Hypothalamus (tissue), 51 donors: ENCODE measurements at places on chromosomes 5 and 9.

- no peak for DNase-seq
Measured at GRCh38 chr5:118447350-118447749, 541.0 kb downstream of the DTWD2 start.

- no peak for DNase-seq
Measured at GRCh38 chr9:76654575-76654974, 109.7 kb upstream of the PCA3 start.

- DNase-seq: no peak
Measured at GRCh38 chr5:127988146-127988760, 95.3 kb upstream of the SLC12A2 start.

- DNase-seq: no peak
Measured at GRCh38 chr5:72472666-72473422, 34.4 kb downstream of the ZNF366 start.

- DNase-seq: no peak
Measured at GRCh38 chr9:92948038-92948534, 763 bp downstream of the FGD3 start.

DNA sequence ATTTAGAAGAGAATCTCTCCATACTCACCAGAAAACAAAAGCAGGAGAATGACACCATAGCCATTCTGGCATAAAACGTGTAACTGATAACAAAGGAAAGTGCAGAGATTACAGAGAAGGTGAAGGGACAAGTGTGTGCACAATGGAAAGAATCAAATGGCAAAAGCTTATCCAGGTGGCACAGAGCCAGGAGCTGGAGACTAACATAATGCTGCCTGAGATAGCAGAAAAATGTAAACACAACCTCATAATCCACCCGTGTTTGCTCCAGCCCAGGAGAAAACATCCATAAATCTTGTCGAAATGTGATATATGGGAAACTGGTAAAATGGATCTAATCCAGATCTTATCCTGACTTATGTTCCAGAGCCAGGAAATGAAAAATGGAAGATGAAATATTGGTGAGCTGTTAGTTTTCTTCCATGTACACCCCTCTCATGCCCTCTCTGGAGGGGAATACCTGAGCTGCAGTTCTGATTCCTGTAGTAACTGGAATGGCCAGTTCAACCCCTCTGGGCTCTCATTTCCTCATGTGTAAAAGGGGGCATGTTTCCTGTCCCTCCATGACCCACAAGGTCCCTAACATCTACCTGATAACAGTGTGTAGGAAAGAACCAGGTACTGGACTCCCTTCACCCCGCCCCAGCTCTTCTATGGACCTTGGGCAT, 212.3 kb upstream of the DAPK1 start:
- DNase-seq: no peak

DNA sequence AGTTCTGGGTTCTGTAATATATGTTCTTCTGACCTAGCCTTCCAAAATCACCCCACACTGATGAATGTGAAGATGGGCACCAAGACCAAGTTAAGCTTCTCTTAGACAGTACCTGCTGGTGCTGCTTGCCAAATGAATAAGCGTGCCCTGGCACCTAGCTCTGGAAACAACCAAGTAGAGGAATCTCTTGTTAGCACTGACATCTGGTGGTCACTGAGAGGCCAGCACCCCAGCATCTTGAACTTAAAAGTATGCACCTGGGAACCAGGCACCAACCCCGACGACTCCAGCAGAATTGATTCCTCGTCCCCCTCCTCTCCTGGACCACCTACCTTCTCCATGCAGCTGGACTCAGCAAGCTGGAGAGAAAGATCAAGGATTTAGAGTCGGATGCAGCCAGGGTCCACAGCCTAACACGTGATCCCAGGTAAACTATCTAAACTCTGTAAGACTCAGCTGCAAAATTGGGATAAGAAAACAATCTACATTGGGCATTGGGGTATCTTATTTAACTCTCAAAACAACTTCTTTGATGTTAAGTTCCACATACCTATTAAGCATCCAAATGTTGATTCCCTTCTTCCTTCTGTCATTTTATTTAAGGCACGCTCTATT, 89.8 kb downstream of the SLC1A3 start:
- no peak for DNase-seq

DNA sequence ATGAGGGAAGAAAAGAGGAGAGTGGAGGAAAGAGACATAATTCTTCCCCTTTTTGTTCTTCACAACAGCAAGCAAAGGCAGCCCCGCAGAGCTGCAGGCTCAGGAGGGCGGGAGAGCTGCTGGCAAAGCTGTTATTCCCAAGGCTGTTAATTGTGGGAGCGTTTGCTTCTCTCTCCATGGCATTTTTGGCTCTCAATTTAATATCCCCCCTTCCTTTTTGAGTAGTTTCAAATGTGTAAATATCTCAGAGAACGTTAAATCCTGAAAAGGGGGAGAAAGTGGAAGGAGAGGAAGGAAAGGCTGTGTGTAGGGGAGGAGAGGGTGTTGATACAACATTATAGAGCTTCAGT, 165.7 kb downstream of the NSG2 start:
- DNase-seq: no peak

- no peak for DNase-seq
Measured at GRCh38 chr9:105932276-105932675, 237.9 kb downstream of the TMEM38B start.

DNA sequence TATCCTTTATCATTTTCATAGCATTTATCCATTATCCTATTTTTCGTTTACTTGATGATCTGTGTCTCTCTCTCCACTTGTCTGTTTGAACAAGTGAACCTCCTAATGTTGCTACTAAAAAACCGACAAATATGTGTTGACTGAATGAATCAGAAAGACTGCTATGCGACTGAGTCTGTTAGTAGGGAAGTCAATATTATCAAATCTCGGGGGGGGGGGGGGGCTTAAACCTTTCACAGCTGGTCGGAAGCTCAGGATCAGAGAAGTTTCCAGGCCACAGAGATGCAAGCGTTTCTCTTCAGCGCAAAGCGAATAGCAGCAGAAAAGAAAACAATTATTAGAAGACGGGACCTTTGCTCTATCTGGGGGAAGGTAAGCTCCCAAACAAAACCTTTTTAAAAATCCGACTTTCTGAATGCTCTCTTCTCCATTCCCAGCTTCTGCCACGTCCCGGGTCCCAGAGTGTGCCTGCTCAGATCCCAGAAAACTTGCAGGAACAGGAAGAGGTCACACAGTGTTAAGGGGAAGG, 412 bp downstream of the RIOK2 start:
- no peak for DNase-seq

- peak; percentile 91 for DNase-seq
Measured at GRCh38 chr9:89179895-89180734, 1.5 kb upstream of the SHC3 start.

DNA sequence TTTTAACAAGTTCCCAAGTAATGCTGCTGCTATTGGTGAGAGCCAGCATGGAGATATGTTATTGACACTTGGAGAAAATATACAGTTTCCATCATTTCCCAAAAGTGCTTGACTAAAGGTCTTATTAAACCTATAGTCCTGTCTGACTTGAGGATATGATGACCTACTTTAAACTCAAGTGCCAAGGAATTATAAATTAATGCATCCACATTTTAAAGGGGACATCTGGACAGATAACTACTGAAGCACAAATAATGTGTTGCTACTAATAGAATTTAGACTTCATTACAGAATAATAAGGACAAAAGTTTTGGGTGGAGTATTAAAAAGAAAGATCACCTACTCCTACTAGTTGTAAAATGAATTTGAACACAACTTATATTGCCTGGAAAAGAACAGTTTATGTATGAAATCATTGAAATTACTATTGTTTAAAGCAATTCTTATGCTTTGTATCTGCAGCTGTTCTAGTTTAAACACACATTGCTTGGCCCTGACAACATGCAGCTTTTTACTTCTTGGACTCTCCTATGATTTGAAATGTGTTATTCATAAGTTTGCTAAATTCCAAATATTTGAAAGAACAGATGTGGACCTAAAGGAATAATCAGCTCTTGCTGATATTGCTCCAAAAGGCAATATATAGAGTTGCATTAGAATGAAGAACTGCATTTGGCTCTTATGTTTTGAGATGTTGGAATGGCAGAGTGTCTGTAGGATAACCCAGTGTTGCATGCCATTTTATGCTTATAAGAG, 73.4 kb downstream of the SGCD start:
- no peak for DNase-seq

DNA sequence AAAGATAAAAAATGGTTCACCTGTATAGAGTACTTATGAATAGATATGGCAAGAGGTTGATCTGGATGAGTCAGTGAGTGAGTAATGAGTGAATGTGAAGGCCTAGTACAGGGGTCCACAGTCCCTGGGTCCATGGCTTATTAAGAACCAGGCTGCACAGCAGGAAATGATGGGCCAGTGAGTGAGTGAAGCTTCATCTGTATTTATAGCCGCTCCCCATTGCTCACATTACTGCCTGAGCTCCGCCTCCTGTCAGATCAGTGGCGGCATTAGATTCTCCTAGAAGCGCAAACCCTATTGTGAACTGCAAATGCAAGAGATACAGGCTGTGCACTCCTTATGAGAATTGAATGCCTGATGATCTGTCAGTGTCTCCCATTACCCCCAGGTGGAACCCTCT, 307.7 kb upstream of the ZNF608 start:
- DNase-seq: no peak

DNA sequence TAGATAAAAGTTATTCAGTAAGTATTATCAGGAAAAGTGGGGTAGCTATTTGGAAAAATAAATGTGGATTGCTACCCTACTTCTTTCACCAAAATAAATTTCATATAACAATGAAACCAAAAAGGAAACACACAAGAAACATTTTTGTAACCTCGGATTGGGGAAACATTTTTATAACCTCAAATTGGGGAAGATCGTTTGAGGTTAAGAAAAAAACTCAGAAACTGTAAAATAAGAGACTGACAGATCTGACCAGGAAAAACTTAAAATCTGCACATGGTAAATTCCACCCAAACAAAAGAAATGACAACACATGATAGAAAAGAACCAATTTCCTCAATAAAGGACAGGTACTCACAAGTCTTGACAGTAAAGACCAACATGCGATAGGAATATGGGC, 13.5 kb downstream of the EFCAB9 start:
- no peak for DNase-seq

DNA sequence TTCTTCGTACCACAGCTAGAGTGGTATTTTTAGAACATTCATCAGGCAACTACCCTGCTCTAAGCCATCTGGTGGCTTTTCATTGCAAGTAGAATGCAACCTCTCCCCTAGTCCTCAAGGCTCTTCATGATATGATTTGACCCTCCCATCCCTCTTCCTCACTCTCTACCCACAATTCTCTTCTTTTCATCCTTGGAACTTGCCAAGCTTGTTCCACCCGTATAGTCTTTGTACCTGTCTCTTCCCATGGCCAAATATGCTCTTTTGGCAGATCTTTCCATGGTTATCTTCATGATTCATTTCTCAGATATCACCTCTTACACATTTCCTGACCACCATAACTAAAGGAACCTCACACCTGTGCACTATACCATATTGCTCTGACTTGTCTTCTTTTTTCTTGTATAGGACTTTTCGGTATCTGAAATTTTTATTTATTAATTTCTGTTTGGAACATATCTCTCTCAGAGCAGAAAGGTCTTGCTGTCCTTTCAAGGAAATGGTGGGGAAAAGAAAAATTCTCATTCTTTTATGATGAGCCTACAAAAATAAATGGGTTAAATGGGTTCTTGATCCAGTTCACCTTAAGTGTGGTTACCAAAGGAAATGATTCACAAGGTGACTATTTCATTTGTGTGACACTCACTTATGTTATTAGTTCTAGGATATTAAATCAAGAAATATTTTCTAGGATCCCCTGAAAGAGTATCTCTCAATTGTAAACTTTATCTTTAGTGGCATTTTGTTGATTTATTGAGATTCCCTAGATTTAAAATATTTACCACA, 3.7 kb upstream of the CD274 start:
- no peak for DNase-seq

DNA sequence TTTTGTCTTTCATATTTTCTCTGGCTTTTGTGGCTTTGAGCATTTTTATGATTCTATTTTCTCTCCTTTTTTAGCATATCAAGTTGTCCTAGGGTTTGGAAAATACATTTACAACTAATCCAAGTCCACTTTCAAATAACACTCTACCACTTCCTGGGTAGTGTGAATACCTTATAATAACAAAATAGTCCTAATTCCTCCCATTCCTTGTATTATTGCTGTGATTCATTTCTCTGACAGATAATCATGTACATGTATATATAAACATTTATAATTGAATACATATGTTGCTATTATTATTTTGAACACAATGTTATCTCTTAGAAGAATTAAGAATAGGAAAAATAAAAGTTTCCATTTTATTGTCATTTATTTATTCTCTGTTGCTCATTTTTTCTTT, 14.9 kb upstream of the ADAM19 start:
- DNase-seq: no peak

DNA sequence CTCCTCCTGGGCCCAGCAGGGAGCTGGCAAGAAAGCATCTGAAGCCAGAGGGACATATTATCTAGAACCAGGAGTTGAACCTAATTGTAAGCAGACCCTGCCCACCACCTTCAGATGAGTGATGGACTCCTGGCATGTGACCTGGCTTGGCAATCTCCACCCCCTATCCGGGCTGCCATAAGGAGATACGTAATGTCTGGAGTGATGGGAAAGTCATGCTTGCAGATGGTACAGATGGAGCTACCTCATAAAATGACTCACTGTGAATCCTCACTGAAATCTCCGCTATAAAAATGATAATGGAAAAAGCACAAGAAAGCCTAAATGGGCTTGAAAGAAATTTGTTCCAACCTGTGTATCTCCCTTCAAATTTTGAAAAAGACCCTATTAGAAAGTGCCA, 157.5 kb downstream of the DMRT2 start:
- DNase-seq: no peak

DNA sequence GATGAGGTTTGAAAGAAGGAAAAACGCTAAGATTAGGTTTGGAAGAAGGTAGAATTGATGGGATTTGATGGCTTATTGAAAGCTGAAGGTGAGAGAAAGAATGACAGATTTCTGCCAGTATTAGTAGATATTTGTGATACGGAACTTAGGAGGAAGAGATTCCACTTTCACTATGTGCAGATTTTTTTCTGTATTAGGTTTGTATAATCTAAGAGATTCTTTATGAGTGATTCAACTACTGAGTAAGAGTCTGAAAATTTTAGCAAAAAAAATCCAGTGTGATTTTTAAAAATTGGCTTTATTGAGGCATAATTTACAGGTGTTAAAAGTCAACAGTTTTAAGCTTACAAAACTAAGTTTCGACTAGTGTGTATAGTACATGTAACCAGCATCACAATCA, 54.1 kb downstream of the AP3S1 start:
- no peak for DNase-seq

DNA sequence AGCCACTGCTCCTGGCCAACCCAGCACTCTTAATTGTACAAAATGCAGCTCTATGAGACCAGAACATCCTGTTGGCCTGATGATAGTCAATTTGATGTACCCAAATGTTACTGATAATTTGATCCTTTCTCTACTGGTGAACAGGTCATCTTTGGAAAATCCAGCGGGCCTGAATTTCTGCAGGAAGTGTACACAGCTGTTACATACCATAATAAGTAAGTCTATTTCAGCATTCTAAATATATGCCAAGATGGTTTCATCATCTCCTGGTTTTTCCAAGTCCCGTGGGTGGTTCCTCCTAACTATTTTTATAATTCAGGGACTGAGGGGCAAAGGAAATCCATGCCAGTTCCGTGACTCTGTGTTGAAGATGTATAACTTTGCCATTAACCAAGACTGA, 155.4 kb downstream of the DOCK8 start:
- DNase-seq: no peak

- no peak for DNase-seq
Measured at GRCh38 chr5:87899721-87900131, 368.9 kb downstream of the TMEM161B start.

- DNase-seq: no peak
Measured at GRCh38 chr5:94480486-94480885, 137.9 kb downstream of the KIAA0825 start.

- no peak for DNase-seq
Measured at GRCh38 chr9:2210201-2210600, 195.1 kb downstream of the SMARCA2 start.
